ENCODE measurements at places on chromosomes 13 and 19.

DNA sequence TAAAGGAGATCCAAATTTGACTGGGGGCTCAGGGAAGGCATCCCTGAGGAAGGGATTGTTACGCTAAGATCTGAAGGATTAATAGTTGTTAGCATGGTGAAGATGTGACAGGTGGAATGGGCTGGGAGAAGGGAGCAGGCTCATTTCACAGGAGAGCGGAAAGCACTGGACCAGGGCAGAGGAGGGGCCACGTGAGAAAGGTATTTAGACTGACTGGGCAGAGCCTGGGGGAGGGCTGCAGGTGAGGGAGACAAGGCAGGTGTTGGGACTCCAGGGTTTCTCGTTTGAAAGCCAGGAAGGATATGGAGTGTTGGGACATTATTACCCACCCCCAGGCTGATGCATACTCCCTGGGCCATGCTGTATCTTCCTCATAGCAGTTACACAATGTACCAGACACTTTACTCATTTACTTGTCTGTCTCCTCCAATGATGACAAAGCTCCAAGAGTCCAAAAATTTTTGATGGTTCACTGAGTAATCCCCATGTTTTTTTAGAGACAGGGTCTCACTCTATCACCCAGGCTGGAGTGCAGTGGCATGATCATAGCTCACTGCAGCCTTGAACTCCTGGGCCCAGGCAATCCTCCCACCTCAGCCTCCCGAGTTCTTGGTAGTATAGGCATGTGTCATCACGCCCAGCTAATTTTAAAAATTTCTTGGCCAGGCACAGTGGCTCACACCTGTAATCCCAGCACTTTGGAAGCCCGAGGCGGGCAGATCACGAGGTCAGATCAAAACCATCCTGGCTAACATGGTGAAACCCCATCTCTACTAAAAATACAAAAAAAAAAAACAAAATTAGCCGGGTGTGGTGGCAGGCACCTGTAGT is 2.3 kb downstream of the TRAPPC6A start:
- DNase-seq, result no peak

GRCh38 chr19:4345342-4346019 is 2.1 kb downstream of the MPND start:
- no peak for DNase-seq

- DNase-seq, result no peak
Measured at GRCh38 chr13:76425935-76426334, 460.3 kb downstream of the KCTD12 start.

DNA sequence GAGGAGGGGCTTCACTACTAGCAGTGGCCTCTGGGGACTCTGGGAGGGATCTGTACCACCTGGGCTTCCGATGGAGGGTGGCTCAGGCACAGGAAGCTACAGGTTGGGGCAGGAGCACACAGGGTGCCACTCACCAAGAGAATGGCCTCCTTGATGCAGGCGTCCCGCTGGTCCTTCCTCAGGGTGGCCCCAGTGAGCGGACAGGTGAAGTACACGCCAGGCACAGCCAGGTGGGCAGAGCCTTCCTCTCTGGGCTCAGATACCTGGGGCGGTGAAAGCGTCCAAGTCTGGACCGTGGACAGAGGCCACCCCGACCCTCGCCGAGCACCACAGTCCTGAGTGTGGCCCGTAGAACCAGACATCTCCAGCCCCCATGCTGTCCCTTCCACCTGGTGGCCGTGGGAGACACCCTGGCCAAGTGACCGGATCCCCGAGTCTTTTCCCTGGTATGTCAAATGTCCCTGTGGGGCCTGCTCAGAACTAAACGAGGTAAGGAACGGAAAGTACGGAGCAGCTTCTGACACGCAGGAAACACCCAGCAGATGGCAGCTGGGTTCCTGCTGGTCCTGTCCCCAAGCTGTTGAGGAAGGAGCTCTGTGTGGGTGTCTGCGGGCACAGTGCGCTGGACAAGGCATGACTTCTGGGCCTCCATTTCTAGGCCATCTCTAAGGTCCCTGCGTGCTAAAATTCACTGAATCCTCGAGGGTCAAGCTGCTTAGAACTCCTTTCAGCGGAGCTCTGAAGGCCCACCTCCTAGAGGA is 5.2 kb downstream of the UBXN6 start:
- DNase-seq, result no peak

GRCh38 chr13:60398379-60398891 is 1.4 kb downstream of the TDRD3 start:
- DNase-seq, result no peak

DNA sequence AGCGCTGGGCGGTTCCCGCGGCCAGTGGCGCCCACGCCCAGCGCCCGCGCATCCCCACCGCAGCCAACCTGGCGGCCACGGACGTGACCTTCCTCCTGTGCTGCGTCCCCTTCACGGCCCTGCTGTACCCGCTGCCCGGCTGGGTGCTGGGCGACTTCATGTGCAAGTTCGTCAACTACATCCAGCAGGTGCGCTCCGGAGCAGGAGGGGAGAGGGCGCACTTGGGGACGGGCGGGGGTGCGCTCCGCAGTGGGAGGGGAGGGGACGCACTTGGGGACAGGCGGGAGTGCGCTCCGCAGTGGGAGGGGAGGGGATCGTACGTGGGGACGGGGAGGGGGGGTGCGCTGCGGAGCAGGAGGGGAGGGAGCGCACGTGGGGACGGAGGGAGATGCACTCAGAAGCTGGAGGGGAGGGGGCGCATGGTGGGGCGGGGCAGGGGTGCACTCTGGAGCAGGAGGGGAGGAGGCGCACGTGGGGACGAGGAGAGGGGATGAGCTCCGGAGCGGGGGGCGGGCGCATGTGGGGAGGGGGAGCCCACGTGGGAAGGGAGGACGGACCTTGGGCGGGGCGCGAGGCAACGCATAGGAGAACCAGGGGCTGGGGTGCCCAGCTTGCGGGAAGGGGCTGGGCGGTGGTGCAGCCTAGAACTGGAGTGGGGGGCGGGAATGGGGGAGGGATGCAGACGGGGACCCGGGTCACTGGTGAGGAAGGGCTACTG is 1.5 kb downstream of the KISS1R start:
- no peak for DNase-seq

DNA sequence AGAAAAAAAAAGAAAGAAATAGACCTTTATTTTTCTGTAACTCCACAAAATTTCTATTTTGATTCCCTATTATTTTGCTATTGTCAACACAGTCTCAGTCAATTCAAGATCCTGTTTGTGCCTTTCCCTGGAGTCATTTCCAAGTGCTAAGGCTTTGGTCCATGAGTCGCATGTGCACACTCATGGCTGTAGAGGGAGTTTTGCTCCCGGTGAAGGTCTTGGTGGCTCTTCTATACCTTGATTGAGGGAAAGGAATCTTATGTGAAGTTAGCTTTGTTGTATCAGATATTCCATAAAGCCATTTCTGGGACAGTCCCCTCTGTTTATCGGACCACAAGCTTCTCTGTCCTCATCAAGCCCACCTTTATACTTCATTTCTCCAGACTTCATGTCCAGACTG is 58.7 kb upstream of the ALOX5AP start:
- DNase-seq, result no peak

- no peak for DNase-seq
Measured at GRCh38 chr13:32791545-32792172, 205.4 kb downstream of the PDS5B start.

DNA sequence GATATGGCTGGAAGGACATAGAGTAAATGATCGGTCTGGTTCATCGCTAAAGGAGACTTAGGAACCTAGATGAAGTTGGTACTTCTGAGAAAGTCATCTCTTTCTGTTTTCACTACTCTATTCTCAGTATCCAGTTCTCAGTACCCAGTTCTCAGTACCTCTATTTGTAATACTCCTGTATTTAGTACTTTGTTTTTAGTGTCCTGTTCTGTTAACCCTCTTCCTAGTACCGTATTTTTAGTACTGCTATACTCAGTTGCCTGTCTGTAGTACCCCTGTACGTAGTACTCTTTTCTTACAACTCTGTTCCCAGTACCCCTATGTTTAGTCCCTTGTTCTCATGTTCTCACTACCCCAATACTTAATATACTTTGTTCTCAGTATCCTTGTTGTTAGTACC is 1.2 kb downstream of the RFXAP start:
- DNase-seq, result no peak

Measured in activated CD8-positive, alpha-beta memory T cell treated with anti-CD3 and anti-CD28 coated beads for 48 hours (primary cell).